ENCODE measurements at places on chromosomes 5 and 9.

- DNase-seq = no peak
These were observed 8.8 kb upstream of the WDR36 start for GRCh38 chr5:111083323-111083722.

GRCh38 chr9:134636149-134636507 is 5.5 kb upstream of the COL5A1 start:
- DNase-seq = no peak

- no peak for DNase-seq
These were observed 91.4 kb upstream of the RANBP6 start for GRCh38 chr9:6106711-6107339.

DNA sequence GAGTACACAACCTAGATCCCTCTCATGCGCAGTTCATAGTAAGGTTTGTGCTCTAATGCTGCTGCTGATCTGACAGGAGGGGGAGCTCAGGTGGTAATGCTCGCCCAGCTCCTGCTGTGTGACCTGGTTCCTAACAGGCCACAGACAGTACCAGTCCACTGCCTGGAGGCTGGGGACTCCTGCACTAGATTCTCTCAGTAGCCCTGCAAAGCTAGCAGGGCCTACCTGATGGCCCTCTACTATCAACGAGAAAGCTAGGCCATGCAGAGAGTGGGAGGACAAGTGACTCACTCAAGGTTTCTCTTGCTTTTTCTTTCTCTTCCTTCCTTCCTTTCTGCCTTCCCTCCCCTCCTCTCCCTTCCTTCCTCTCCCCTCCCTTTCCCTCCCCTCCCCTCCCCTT is 55.1 kb upstream of the TEX48 start:
- DNase-seq = no peak

DNA sequence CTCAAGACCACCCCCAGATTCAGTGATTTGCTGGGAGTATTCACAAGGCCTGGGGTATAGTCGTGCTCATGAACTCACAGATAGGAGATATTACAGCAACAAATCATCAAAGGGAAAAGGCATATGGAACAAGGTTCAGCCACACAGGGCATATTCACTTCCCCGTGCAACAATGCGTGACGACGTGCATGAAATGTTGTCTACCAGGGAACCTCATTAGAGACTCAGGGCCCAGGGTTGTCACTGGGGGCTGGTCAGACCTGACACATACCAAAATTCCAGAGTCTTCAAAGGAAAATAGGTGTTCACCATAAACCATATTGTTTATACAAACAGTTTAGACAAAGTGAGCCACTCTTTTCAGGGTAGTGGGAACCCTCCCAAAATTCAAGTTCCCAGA is 212.4 kb downstream of the RFK start:
- no peak for DNase-seq

GRCh38 chr9:36812556-36812955 is 221.5 kb downstream of the PAX5 start:
- DNase-seq = no peak

GRCh38 chr5:52685566-52685965 is 102.2 kb upstream of the ITGA1 start:
- no peak for DNase-seq

- no peak for DNase-seq
These were observed 10.8 kb upstream of the RLN2 start for GRCh38 chr9:5315187-5315923.

GRCh38 chr9:96484521-96484931 is 34.6 kb downstream of the HABP4 start:
- no peak for DNase-seq

DNA sequence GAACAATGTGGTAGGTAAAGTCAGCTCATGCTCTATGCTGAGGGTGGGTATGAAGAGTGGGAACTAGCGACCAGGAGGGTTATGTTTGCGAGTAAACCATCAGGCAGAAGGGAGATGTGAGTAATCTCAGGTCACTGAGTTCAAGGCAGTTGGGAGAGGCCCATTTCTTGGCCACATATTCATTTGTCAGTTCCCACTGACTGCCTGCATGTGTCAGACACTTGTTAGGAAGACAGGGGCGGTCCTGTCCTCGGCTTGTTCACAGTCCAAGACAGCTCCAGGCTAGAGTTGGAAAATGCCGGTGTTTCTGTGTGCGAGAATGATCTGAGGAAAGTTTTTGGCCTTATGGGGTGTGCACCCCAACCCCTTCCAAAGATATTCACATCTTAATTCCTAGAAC is 48.6 kb upstream of the GDNF start:
- DNase-seq = no peak

DNA sequence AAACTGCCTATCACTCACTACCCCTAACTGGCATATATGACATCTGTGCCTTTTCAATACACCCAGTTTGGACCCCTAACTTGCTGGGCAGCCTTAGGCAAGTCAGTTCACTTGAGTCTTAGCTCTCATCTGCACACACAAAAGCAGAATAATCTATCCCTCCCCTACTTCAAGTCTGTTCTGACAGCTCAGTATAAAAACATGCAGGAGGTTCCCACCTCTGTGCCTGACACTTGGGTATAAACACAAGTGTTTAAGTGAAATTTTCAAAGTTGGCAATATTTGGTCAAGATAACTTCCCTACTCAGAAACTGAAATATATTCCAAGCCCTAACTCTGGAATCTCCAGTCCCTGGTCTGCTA is 12.6 kb downstream of the HNRNPH1 start:
- DNase-seq = no peak

- no peak for DNase-seq
These were observed 126.5 kb downstream of the MRPL36 start for GRCh38 chr5:1673042-1673677.

- no peak for DNase-seq
These were observed 3.0 kb downstream of the NUDT2 start for GRCh38 chr9:34332076-34332964.

All from stimulated activated CD8-positive, alpha-beta memory T cell treated with anti-CD3 and anti-CD28 coated beads, Interleukin-4, amount 100 ng/mL, for 1 hour (primary cell).